GM23338 (cell line): ENCODE measurements at places on chromosomes 6 and 20. TPM values are rescaled to one million over a fixed set of nuclear protein-coding genes. Genes with fewer than 3 reads are reported as not detected.
A peak's percentile ranks its signal among the peaks of the same experiment; 100 is the strongest.

DNA sequence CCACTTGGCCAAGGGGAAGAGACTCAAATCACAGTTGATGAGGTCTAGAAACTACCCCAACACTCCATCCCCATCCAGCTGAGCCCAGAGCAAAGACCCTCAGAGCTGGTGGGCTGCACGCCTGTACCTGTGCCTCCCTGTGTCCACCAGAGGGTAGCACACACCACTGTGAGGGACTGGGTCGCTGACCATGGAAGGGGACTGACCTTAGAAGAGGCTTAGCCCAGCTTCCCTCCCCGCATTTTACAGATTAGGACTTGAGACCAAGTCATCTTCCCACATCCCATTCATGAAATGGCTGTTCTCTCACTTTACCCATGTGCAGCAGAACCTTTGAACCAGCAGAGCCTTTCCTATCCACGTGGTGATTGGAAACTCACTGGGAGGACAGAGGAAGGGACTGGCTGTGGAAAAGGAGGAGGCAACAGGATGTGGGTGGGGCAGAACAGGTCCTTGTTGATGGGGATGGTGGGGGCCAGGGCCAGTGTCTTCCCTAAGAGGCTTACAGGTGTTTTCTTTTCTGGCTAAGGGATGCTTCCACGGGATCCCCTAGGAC, 44.3 kb downstream of the CPXM1 start:
- DNase-seq = peak; percentile 86

DNA sequence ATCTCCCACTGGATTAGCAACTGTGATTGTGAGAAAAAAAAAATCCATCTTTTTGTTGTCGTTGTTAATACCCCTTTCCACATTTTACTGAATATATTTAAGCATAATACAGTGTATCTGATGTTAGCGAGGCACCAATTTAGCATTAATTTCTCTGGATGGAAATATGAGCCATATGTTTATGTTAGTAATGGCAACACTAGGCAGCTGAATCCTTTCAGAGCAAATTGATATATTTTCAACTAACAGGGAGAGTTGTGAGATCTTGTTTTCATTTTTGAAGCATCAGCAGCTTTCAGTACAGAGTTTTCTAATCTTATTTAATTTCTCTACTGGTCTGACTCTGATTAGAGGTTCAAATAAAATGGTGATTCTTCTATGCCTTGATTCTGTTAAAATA, 84.8 kb upstream of the HDAC2 start:
- DNase-seq = no peak

DNA sequence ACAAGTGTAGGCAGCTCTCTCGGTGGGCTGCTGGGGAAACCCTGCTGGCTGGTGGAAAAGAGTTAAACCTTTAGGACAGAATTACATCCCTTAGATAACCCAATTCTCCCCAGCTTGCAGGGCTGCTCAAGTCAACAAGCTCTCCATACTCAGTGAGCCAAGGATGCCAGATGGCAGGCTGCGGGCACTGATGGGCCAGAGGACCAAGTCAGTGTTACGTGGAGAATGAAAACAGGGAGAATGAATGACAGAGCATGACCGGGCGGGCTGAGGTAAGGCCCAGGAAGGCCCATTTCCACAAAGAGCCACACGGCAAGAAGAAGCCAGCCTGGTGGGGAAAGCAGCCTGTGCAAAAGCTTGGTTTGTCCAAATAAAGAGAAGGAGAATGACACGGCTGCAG, 58.7 kb upstream of the CD93 start:
- DNase-seq = no peak

DNA sequence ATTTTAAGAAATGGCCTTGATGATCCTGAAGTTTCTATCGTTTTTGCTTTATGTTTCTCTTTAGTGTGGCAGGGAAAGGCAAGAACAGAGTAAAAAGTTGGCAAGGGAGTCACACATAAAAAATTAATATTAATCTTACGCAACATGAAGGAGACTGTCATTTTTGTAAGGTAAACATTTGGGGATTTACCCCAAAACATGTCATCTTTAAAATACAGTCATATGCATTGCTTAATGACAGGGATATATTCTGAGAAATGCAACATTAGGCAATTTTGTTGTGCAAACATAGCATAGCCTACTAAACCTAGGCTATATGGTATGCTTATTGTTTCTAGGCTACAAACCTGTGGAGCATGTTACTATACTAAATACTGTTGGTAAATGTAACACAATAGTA, 5.4 kb downstream of the RBL1 start:
- DNase-seq = no peak

GRCh38 chr6:170172825-170173256, 118.0 kb downstream of the DLL1 start:
- no peak for DNase-seq

DNA sequence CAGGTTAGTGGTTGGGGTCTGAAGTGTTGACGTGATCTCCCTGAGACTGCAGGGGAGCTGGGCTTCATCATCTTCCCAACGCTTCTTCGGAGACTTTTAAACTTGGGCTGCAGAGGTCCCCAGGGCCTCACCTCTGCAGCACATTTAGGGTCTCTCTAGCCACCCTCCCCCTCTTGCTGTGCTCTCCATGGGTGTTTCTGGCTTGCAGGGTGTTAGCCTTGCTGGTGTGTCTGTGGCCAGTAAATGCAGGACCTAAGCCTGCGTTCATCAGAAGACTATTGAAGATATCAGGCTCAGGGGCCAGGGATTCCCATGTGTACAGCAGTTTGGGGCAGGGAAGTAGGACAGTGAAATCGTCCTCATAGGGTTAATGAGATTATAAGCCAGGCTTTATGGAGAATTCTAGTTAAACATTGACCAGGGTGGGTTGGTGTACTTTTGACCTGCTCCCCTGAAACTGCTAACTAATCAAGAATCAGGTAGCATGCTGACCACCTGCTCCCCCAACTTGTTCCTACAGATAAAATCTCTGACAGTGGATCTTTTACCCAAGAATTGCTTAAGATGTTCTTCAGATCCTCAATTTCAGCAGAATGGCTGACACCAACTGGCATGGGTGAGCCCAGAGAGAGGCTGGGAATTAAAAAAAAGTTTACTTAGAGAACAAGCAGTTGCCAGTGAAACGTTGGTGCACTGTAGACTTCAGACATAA, 3.8 kb upstream of the DDO start:
- DNase-seq = no peak

DNA sequence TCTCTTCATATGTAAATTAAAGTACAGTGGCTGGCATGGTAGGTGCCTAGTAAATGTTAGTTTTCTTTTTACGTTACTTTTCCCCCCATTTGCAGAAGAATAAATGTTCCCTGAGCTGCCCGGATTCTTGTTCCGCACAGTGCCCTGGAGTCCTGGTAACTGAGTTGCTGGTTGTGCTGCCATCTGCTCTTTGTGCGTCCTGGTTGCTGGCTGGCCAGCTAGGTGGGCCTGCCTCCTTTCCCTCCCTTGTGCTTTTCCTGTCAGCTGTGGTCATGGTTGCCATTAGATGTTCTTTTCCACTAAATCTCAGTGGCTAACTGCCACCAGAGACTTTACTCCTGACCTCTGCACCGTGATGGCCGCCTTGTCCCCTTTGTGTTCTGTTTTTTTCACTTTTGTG, 28.6 kb downstream of the CEP43 start:
- DNase-seq = no peak

GRCh38 chr6:56802584-56802983, 152.3 kb upstream of the BEND6 start:
- no peak for DNase-seq

DNA sequence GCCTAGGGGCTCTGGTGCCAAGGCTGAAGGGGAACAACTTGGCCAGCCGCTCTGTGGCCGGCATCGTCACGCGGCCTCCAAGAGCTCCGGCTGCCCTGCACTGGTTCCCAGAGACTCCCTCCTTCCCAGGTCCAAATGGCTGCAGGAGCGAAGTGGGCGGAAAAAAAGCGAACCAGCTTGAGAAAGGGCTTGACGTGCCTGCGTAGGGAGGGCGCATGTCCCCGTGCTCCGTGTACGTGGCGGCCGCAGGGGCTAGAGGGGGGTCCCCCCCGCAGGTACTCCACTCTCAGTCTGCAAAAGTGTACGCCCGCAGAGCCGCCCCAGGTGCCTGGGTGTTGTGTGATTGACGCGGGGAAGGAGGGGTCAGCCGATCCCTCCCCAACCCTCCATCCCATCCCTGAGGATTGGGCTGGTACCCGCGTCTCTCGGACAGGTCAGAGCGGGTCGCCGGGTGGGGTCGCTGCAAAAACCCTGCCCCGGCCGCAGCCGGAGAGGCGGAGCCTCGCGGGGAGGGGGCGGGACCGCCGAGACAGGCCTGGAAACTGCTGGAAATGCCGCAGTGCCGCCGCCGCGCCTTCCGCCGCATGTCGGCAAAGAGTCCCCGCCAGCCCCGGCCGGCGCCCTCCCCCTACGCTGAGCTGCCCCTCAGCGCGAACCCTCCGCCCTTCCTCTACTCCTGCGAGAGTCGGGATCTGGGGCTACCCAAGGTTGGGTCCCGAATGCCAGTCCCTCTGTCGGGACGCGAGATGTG, 814 bp upstream of the HSP90AB1 start:
- DNase-seq = peak; percentile 96

DNA sequence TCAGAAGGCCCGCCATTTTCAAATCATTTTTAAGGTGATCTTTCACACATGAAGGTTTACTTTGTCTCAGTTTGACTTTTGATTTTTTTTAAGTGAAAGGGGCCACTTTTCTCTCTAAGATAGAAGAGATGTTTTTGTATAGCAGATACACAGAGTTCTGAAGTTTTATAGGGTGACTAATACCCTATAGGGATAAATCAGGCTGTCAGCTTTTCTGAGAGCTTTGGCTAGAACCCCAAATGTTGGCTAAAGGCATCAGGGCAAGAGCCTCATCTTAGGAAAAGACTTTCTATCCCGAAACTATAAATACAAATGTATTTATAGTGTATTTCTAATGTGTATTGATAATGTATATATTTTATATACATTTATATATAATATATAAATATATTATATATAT, 181.4 kb downstream of the TBX18 start:
- no peak for DNase-seq

- DNase-seq = no peak
These were observed 159.9 kb downstream of the ASCC3 start for GRCh38 chr6:100721256-100721655.

- DNase-seq = peak; percentile 75
These were observed 271.5 kb downstream of the FOXA2 start for GRCh38 chr20:22312744-22313346.

GRCh38 chr6:41624621-41625380, 13.5 kb upstream of the MDFI start:
- DNase-seq = no peak

- no peak for DNase-seq
These were observed 307.1 kb upstream of the RSPO3 start for GRCh38 chr6:126811321-126811720.

- DNase-seq = no peak
These were observed 2.3 kb upstream of the TTBK1 start for GRCh38 chr6:43240950-43241349.

- DNase-seq = peak; percentile 74
These were observed 600.4 kb upstream of the JAG1 start for GRCh38 chr20:11274141-11274594.

DNA sequence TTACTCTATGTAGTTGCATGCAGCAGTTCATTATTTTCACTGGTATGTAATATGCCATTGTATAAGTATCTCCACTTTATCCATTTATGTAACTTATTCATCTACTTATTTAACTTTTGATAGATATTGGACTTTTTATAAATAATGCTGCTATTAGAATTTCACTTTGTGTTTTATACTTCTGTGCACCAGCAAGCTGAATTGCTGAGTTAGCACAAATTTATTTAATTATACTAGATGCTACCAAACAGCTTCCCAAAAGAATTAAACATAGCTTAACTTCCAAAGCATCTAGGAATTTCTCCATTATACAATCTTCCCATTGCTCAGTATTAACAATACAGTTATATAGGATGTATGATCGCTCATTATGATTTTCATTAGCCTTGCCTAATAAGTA, 308.0 kb upstream of the FKBP1C start:
- DNase-seq = no peak

DNA sequence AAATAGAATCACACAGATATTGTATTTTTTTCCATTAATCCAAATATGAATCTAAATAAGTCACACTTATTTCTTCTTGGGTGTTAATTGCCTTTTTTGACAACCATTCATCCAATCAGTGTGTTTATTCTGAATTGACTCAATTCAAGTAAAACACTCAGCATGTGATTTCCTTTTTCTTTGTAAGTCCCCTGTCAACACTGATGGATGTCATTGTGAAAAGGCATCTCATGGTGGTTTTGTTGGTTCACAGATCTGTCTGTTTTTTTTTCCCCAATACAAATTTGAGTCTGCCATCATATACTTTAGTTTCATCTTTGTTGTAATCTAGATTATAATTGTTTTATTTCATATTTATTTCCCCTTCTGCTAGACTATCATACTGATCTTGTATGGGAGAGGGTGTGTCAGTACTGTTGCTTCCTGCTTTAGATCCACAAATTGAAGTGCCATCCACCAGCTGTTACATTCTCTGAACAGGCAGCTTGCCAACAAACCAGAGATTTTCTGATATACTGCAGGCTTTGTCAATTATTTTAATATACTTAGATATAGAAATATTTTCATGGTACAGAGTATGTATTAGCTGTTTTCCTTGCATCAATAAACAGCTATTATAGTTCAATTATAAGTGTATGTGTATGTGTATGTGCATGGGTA, 64.2 kb upstream of the FLRT3 start:
- DNase-seq = peak; percentile 12

GRCh38 chr6:79196912-79197311, 37.6 kb downstream of the HMGN3 start:
- no peak for DNase-seq

DNA sequence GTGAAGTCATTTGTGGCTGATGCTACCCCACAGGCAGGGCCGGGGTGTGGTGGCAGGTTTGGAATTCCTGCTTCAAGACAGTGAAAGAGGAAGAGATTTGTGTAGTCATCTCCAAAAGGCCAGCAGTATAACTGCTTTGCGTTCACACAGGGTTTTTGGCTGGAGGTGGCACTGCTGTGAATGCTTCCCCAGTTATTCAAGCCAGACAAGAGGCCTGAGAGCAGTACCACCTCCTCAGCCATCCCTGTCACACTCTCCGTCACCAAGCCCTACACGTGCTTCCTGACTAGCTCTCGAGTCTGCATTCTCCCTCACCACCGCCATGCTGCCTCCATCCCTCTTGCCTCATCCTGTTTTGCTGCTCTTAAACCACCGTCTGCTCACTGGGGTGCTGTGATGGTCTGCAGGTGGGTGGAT, 23.9 kb downstream of the ARMC2 start:
- peak; percentile 11 for DNase-seq

TENT5A gene
- total RNA-seq = 4.7 and 5.5 TPM in 2 replicates

CCDC170 gene
- 2.1 TPM in 1 of 2 replicates, not detected in the other for total RNA-seq

LRRN4 gene
- total RNA-seq = 0.70 and 2.2 TPM in 2 replicates

KIFC1 gene
- total RNA-seq = 61.7 and 64.4 TPM in 2 replicates

BMP6 gene
- total RNA-seq = 2.8 and 3.1 TPM in 2 replicates

DEFB116 gene
- not detected in 2 replicates for total RNA-seq

EMILIN3 gene
- 6.3 and 6.6 TPM in 2 replicates for total RNA-seq

IPCEF1 gene
- total RNA-seq = 0.27 and 1.8 TPM in 2 replicates

BANF2 gene
- total RNA-seq = not detected in 2 replicates

CDS2 gene
- total RNA-seq = 40.1 and 40.8 TPM in 2 replicates

GNL1 gene
- total RNA-seq = 29.6 and 42.5 TPM in 2 replicates

TAF4 gene
- total RNA-seq = 33.9 and 60.0 TPM in 2 replicates

SPAG4 gene
- total RNA-seq = 0.39 and 2.7 TPM in 2 replicates

GGTLC1 gene
- total RNA-seq = not detected in 2 replicates

TP53TG5 gene
- not detected in 2 replicates for total RNA-seq
